ENCODE measurements at places on chromosomes 4 and X.

DNA sequence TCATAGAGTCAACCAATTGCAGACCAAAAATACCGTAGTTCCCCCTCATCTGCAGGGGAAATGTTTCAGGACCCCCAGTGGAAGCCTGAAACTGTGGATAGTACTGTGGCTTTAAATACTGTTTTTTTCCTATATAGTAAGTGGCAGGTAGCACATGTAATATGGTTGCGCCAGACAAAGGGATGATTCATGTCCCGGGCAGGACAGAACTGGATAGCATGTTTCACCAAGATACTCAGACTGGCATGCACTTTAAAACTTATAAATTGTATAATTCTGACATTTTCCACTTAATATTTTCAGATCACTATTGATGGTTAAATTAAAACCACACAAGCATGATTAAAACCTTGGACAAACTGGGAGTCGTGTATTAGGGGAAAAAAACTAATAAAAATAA, 276.3 kb upstream of the AGA start:
- no peak for DNase-seq

GRCh38 chrX:130197464-130197863, 25.7 kb downstream of the RAB33A start:
- DNase-seq: no peak

DNA sequence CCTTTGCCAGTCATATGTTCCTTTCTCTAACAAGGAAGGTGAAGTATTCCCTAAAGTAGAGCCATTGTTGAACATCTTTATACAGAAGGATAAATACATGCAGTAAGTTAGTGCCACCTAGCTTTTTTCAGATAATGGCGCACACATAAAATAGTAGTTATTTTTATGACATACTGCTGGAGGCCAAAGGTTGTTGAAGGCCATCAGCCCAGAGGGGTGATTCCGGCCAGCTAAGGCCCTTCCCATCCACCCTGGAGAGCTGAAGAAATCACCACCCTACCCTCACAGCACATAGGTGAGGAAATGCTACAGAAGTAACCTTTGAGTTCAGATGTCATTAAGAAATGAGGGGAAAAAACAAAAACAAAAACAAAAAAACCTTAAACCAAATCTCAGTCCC, 102.2 kb upstream of the MAP3K15 start:
- no peak for DNase-seq

- DNase-seq: no peak
These were observed 136.3 kb downstream of the MGST2 start for GRCh38 chr4:139801895-139802294.

- DNase-seq: no peak
These were observed 83.6 kb downstream of the PPP1R2C start for GRCh38 chrX:42694260-42694815.

DNA sequence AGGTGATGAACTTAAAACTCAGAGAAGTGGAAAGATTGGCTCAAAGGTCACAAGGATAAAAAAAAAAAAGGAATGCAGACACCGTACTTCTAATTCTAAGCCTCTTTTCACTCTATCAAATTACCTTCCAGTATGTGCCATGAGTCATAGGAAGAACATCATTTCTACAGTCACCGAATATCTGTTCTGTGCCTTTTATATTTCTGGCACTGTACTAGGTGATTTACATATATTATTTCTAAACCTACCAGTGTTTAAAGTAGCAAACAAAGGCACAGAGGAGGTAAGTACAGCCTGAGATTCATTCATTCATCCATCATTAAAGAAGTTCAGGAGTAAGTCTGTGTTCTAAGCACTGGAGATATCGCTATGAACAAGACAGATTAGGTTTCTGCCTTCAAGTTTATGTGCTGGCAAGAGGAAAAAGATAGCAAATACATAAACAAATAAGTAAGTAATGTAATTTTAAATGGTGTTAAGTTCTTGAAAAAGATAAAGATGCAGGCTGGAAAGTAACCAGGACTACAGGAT, 65.3 kb downstream of the PALLD start:
- DNase-seq: no peak

DNA sequence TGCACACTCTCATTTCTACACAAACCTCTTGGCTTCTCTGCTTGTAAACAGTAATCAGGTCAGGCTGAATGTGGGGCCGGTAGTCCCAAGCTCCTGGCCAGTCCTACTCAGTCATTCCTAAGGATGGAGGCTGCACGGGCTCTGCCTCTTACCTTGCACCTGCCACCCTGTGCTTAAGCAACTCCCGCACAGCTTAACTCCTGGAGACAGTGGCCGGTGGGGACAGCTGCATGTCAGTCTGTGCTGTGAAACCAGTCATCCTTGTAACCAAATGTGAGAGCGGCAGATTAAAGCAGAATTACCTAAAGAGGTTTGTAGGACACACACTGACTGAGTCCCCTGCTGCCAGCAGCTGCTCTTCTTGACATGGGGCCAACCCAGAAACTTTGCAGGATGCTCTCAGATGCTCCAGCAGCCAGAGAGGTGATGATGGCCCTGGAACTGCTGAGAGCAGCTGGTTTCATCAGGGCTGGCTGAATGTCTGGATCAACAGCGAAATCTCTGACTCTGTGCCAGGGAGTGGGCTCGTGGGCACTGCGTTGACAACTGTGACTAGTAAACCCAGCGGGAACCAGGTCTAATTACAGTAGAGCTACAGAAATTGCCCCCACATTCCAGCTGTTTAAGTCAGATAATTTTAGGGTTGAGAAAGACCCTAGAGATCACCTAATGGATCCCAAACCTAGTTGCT, 123.7 kb downstream of the ANAPC4 start:
- DNase-seq: no peak

- peak; percentile 73 for DNase-seq
These were observed 16.9 kb upstream of the CEP135 start for GRCh38 chr4:55931833-55932232.

GRCh38 chrX:154354013-154354412, 20.4 kb downstream of the FLNA start:
- DNase-seq: no peak

- DNase-seq: no peak
These were observed 42.6 kb downstream of the SPANXA2 start for GRCh38 chrX:141632124-141632523.

GRCh38 chrX:66045894-66046293, 6.0 kb upstream of the VSIG4 start:
- no peak for DNase-seq

GRCh38 chr4:44914748-44915147, 188.4 kb upstream of the GNPDA2 start:
- no peak for DNase-seq
